ENCODE measurements at places on chromosomes 5 and 9.

GRCh38 chr5:79488058-79488457, 25.9 kb downstream of the HOMER1 start:
- DNase-seq: no peak

- DNase-seq: no peak
These were observed 80.4 kb upstream of the OLFM1 start for GRCh38 chr9:135006911-135007570.

DNA sequence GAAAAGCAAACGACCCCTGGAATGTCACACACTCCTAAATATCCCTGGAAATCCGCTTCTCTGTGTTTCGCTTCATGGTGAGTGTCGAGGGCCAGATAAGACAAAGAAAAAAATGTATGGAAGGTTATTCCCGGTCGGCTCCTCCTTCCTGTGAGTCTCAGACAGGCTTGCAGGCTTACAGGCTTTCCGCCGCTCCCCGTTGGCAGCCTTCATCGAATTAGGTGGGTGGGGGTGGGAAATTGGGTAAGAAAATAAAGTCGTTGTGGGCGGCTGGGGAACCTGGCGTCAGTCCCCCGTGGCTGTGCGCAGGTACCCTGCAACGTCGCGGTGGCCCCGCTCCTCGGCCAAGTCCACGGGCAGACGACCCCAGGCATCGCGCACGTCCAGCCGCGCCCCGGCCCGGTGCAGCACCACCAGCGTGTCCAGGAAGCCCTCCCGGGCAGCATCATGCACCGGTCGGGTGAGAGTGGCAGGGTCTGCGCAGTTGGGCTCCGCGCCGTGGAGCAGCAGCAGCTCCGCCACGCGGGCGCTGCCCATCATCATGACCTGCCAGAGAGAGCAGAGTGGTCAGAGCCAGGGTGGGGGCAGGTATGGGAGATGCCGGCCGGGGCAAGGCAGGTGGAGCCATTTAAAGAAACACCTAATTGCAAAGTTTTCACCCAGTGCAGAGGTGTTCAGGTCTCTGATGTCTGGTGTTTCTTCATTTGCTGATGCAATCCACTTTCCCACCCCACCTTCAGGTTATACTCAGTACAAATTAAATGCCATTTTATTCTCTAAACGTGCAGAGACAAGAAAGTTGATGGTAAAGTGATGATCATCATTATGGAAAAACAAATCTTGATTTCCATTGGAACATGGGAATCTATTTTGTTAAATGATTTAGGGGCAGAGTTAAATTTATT, 3.2 kb downstream of the CDKN2B start:
- no peak for DNase-seq

GRCh38 chr5:140561753-140562523, 2.5 kb downstream of the APBB3 start:
- DNase-seq: no peak

DNA sequence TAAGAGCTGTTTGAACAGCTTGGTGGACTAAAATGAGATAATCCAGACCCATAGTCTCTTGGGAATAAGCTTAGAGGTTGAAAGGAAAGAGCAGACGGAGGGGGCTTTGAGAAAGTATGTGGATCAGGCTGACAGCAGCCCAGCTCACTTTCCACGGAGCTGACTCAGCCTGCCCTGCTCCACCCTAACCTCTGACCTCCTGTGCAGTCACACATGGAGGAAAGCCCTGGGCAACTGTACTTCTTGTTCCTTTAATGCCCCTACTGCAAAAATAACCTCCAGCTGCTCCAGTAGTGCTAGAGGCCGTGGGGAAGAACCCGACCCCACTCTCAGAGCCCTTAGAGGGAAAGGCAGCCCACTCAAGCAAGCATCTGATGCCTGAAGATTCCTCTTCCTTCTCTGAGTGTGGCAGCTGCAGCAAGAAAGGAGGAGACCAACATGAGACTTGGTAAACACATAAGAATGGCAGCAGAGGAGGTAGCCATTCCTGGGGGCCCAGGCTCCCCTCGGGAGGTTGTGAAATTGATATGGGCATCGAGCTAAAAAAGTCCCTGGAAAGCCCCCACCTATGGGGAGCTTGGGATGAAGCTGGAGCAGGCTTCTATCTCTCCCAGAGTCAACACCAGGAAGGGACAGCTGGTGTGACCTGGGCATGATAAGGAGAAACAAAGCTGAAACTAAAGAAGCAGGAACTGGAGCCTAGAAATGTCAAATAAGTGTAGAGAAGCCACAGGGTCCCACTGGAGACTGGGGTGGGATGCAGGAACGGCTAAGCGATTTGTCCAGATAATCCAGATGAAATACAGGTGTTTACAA, 204.3 kb downstream of the PIK3R1 start:
- DNase-seq: no peak

DNA sequence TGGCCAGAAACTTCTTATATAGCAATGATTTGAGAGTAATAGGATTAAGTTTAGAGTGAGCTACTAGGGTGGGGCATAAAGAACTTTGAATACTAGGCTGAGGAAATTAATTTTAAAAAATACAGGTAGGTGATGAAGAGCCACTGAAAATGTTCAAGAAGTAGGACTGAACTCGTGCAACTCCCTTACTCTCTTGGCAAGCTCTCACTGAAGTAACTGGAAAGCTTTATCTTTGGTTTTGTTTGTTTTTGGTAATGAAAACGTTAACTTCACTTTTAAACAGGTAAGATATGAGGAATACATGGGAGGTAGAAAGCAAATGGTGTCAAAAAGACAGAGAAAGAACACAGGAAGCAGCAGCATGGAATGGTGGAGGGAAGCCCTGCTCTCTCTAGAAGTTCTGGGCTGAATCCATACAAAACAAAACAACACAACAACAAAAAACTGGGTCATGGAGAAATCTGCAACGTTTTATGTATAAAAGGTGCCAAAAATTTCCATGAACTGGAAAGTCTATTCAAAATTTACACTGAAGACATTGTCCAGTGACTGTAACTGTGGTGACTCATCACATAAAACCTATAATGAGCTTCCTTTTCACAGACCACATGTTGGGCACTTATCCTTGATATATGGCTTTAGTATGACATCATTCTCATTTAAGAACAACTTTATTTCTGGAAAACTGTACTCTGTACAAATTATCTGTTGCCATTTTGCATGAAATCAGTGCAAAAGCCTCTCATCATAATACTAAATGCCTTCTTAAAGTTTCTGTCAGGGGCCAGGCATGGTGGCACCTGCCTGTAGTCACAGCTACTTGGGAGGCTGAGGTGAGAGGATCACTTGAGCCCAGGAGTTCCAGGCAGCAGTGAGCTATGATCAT, 91.2 kb upstream of the CHD1 start:
- no peak for DNase-seq

DNA sequence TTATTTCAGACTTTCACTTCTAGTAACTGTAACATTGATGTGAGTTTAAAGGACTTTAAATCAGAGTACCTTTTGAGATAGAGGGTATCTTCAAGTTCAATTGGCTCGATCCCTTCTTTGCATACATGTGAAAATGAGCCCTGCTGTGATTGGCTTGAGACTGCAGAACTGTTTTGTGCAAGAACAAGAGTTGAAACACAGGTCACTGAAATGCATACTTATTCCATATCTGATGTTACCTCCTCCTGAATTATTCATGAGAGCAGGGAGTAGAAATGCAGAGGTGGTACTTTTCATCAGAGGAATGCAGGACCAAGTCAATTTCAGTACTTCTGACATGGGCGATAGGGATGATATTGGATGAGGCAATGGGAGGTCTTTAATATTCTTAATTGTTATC, 459.5 kb downstream of the TLR4 start:
- no peak for DNase-seq

GRCh38 chr9:130626249-130626996, 38.0 kb upstream of the PRDM12 start:
- DNase-seq: no peak

- no peak for DNase-seq
These were observed 14.2 kb upstream of the IRF1 start for GRCh38 chr5:132504746-132505145.

GRCh38 chr5:172600571-172600970, 40.5 kb upstream of the NEURL1B start:
- no peak for DNase-seq

- DNase-seq: no peak
These were observed 200.6 kb upstream of the ZNF618 start for GRCh38 chr9:113675475-113675941.

DNA sequence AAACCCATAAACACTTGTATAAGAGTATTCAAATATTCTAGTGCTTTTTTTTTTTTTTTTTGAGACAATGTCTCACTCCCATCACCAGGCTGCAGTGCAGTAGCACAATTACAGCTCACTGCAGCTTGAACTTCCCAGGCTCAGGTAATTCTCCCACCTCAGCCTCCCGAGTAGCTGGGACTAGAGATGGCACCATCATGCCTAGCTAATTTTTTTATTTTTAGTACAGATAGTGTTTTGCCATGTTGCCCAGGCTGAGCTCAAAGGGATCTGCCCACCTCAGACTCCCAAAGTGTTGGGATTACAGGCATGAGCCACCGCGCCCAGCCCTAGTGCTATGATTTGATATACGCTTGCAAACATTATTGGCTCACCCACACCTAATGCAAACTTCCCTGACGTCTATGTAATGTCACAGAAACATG, 11.8 kb downstream of the IL6ST start:
- no peak for DNase-seq

GRCh38 chr9:249025-249424, 34.4 kb downstream of the DOCK8 start:
- no peak for DNase-seq

- DNase-seq: no peak
These were observed 4.1 kb upstream of the IARS1 start for GRCh38 chr9:92297611-92298010.

DNA sequence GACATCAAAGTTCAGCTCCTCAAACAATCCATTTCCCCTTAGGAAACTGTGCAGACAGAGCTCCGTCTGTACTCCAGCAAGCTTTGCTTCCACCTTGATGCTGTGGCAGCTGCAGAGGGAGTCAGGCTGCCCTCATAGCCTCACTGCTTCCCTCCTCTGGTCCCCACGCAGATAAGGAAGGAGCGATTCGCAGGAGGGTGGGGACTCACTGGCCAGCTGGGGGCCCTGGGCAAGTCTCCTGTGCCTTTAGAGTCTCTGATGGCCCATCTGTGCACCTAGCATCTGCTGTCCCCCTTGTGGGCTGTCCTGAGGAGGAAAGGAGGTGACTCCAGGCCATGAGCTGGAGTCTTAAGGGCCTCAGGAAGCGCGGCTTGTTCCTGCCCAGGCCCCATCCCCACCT, 121.5 kb downstream of the ENTREP1 start:
- DNase-seq: no peak

GRCh38 chr9:99809586-99810319, 11.9 kb upstream of the NR4A3 start:
- no peak for DNase-seq

- no peak for DNase-seq
These were observed 56.2 kb upstream of the ALDH1B1 start for GRCh38 chr9:38336341-38336740.

DNA sequence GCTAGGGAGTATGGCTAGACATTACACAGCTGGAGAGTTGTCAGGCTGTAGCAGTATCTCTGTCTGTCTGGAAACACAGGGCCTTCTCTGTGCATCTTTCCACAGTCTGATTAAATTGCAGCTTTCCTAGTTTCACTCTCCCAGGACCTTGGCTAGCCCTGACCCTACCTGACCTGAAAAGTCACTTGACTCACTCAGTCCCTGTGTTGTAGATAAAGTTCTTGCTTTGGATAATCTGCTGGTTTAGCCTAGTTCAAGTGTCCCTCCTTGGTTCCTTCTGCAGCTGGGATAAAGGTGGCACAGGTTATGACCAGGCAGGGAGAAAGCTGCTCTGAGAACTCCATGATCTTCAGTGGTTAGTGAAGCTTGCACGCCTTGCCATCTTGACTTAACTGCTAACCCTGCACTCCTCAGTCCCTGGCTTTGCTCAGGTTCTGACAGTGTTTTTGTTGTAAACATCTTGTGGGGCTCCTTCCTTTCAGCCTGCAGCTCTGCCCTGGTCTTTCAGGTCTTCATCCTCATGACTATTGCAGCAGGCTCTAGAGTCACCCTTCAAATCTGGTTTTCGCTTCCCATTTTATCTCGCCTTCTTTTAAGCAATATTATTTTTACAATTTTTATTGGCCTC, 101.0 kb downstream of the PIP5K1B start:
- DNase-seq: no peak

- DNase-seq: no peak
These were observed 61.7 kb downstream of the PRRT1B start for GRCh38 chr9:131606896-131607567.

DNA sequence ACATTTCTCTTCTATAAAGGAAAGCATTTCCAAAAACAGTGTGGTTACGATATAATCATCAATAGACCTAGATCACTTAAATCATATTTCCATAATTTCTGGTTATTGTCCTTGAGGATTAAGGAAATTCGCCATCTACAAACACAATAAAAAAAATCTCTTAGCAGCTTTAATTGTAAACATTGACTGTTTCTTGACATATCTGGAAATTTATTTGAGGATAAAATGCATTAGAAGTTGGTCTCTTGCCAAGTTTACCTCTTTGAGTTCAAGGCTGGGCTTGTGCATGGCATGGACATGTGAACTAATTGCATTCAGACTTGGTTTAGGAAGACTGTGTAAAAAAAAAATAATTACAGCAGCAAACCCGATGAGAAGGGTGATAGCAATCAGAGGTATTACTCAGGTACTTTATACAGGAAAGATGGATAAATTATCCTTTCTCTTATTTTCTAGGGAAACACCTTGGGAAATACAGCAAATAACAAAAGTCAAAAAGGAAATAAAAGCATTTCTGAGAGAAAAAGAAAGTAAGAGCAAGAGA, 237.9 kb downstream of the SLF1 start:
- DNase-seq: no peak

- no peak for DNase-seq
These were observed 91.3 kb downstream of the PRRT1B start for GRCh38 chr9:131636593-131636992.

GRCh38 chr9:27967210-27967609, 393.9 kb upstream of the C9orf72 start:
- DNase-seq: no peak

GRCh38 chr5:73623901-73624404, 2.0 kb upstream of the ARHGEF28 start:
- no peak for DNase-seq
